Stimulated activated CD8-positive, alpha-beta memory T cell treated with anti-CD3 and anti-CD28 coated beads, Interleukin-15, amount 100 ng/mL, for 4 hours (primary cell): ENCODE measurements at places on chromosomes 2 and 18.

- no peak for DNase-seq
These were observed 21.2 kb upstream of the MAL start for GRCh38 chr2:95004287-95004686.

DNA sequence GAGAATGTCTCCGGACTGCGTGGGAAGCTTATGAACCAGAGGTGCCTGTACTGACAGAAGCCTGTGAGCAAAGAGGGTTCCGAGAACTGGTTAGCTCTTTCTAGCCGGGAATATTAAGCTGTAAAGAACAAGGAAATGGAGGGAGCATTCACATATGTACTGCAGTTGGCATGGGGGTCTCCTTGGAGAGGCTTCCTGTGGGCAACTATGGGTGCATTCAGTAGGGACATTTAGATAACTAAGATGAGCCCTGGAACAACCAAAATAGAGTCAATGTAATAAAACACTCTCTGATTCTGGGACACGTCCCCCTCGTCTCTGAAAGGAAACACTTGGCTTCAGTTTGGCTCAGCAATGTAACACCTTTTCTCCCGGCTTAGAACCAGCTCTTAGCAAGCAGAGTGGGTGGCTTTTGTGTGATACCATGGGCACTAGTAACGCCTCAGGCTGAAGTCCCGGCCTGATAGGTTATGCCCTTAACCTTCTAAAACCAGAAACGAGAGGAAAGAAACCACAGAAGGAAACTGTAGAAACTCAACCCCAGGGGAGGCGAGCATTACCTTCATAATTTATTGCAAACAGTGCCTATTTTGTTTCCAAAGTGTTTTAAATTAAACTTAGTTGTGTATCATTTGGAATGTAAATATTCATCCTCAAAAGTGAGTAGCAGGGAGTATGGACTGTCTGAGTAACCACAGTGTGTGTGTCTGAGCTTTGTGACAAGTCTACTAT is 48.8 kb upstream of the LPIN2 start:
- no peak for DNase-seq

GRCh38 chr2:11161747-11162146 is 6.5 kb downstream of the SLC66A3 start:
- no peak for DNase-seq

DNA sequence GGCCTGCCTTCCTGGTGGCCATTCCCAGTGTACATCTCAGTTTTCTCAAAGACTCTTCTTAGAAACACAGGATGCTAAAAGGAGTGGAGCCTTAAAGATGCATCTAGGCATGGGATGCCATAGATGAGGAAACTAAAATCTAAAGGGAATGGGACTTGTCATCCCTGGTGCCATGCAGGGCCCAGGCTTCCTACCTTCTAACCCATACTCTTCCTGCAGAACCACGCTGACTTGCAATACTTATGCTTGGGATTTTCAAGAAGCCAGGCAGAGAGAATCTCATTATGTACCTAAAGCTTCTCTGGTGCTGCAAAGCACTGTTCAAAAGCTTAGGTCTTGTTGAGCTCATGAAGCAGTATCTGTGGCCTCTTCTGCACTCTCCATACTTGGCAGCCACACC is 329.1 kb downstream of the CYRIA start:
- DNase-seq: no peak

GRCh38 chr2:68737711-68738110 is 3.1 kb downstream of the ARHGAP25 start:
- no peak for DNase-seq

DNA sequence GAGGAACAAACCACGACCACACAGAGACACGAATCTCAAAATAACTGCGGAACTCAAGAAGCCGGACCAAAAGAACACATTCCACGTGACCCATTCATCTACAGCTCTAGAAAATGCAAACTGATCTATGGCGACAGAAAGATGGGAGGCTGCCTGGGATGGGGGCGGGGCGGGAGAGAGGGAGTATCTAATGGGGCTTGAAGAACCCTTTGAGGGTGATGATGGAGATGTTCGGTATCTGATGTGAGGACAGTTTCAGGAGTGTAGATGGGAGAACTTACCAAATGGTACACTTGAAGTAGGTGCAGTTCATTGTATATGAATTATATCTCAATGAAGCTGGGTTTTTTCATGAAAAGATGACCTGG is 34.6 kb upstream of the KLF11 start:
- DNase-seq: no peak

GRCh38 chr2:66456183-66457041 is 21.5 kb downstream of the MEIS1 start:
- DNase-seq: no peak

- no peak for DNase-seq
These were observed 31.2 kb downstream of the RAB1A start for GRCh38 chr2:65098741-65099140.

DNA sequence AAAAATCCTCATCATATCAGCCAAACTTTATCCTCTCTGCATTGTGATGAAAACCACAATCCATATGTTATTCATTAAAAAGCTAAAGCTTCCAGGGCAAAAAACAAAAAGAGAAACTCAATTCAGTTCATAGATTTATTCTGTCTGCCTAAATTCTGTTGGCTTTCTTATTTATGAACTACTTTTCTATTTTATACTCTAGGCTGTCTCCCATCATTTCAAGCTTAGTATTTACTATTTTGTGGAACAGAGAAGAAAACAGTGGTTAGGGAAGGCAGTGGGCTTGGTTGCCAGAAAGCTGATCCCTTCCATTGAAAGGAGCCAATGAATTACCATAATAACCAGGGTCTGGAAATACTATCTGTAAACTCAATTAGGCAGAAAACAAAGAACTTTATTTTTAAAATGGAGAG is 71.8 kb downstream of the RAPH1 start:
- DNase-seq: no peak

DNA sequence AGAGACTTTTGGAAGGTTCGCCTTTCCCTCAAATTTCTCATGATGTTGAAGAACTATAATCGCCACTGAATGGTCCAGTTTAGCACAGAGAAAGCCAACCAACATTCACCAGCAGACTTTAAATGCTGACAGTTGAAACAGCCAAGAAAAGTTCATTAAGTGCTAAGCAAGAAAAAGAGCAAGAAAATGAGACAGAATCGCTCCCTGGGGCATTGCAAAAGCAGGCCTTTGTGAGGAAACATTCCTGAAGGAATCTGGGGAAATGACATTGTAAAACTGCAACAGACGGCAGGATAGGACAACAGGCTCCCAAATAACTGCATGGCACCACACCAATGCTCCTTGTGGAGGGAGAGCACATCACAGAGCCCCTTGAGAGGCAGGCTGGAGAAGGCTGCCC is 269.3 kb upstream of the ID2 start:
- DNase-seq: no peak

- DNase-seq: no peak
These were observed 26.9 kb downstream of the DIPK1C start for GRCh38 chr18:74430231-74430630.

GRCh38 chr18:49647496-49648168 is 85.8 kb downstream of the LIPG start:
- no peak for DNase-seq

DNA sequence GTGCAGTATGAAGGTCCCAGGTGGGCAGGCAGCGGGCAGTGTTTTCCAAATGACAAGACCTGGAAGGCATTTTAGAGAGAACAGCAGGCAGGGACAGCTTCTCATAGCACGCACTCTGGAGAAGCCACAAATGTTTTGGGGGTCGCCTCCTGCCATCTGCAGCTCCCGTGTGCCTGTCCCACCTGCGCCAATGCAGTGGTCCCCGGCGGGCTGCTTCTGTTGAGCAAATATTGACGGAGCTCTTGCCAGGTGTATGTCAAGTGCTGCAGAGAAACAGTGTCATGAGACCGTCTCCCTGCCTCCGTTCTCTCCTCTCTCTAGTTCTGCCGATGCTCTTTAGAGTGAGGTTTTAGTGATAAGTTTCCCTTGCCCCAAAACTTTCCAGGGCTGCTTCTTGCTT is 174.8 kb downstream of the LDLRAD4 start:
- no peak for DNase-seq

DNA sequence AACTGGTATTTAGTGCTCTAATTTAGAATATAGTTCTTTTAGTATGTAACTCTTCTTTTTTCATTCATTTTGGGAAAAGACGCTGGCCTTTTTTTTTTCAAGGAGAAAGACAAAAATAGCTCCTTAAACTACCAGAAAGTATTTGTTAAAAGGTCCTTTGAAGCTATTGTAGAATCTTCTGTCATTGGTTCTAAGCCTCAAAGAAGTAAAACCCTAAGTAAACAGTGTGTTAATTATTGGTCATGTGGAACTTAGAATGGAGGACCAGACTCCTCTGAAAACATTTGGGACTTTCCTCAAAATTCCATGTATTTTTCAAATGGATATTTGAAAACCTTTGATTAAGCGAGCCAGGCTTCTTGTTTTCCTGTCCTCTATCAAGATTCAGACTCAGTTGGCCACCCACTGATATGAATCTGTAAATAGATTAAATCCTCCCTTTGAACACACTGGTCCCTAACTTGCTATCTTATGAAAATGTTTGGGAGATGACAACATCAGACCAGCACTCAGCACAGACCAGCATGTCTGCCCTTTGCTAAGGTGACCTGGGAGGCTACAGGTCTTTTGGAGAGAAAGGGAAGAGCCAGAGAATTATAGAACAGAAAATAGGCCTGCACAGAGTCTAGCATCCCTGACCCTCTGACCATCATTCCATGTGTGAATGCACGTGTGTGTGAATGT is 120.3 kb upstream of the GATA6 start:
- no peak for DNase-seq

- DNase-seq: no peak
These were observed 41.5 kb upstream of the APCDD1 start for GRCh38 chr18:10412933-10413332.

DNA sequence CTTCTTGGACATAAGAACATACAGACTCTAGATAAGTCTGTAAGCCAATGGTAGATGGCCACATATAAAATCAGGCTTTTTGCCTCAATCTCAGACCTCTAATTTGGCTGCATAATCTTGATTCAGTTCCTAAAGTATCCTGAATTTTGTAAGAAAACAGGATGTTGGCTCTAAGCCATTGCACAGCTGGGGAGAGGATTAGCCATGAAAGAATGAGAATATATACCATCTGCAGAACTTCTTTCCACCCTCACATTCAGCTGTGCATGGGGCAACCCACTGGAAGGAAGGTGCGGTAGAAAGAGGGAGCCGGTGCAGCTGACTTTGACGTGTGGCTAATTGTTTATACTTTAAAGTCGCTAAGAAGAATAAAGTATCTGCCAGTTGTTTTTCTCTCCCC is 1061.6 kb upstream of the FAM98A start:
- DNase-seq: no peak

DNA sequence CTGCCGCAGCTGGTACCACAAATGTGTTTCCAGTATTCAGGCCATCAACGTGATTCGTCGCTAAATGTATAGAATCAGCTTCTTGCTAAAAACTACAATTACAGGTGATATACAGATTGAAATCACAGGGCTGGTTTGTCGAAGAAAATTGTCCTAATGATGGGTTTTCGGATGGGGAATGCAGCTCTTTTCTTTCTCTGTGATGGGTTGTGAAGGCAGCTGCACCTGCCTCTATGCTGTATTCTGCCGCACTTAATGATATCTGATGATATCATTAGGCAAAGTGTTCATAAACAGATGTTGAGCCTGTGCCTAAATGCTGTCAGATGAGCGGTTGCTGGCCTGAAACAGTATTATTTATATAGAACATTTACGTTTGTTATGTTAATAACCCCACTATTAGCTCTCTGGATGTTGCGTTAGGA is 218.1 kb downstream of the ARHGAP15 start:
- no peak for DNase-seq

- no peak for DNase-seq
These were observed 47.7 kb downstream of the ZC3H15 start for GRCh38 chr2:186533717-186534116.

- no peak for DNase-seq
These were observed 9.4 kb upstream of the ZNF512 start for GRCh38 chr2:27573452-27573851.

DNA sequence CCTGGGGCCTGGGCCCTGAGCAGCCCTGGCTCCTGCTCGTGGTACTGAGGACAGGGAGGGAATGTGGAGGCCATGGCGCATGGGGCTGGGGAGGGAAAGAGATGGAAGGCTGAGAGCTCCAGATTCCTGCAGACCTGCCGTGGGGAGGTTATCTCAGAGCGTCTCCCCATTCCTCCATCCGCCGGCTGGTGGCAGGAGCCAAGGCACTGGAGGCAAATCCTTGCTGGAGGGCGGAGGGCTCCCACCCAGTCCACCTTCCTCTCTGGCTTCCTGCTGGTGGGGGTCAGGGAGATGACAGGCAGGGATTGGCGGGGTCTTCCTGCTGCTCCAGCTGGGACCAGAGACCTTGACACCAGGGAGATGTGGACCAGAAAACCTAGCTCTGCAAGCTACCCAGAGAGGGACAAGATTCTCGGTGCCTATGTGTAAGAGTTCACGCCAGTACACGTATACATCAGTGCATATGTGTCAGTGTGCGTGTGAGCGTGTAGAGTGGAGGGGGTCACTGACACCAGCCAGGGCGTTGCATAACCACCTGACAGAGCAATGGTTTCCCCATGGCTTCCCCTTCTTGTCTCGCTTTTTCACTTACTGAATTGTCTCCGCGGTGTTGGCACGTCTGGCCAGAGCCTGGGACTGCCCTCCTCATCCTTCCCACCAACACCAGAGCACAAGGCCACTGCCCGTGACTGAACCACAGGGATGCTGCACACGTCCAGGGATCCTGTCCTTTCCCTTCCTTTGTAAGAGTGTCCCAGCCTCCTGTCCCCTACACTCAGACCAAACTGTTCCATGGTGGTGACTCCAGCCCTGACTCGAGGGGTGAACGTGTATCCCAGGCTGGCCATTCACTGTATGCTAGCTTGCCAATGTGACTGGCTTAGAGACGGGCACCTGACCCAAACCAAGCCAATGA is 15.8 kb upstream of the SEMA4C start:
- no peak for DNase-seq

DNA sequence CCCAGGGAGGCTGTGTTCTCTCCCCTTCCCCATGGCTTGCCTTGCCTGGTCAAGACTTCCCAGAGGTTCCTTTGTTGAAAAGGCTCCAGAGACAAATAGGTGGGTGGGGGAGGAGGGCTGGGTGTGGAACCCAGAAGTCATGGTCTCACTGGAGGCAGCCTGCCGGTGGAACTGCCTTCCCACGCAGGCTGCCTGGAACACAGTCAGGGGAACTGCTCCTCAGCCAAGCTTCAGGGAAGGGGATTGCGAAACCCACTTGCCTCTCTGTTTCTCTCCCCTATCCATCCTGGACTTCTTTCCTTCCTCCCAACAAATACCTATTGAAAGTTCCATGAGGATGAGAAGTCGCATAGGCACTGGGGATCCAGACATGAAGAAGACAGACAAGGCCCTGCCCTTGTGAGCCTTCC is 31.6 kb downstream of the MARCO start:
- no peak for DNase-seq

- no peak for DNase-seq
These were observed 20.3 kb upstream of the EHBP1 start for GRCh38 chr2:62685256-62685655.
